Fibroblast of skin of back (primary cell): ENCODE measurements at places on chromosomes 4 and X.

GRCh38 chr4:105978684-105979296 is 83.5 kb downstream of the NPNT start:
- DNase-seq = peak; percentile 95

DNA sequence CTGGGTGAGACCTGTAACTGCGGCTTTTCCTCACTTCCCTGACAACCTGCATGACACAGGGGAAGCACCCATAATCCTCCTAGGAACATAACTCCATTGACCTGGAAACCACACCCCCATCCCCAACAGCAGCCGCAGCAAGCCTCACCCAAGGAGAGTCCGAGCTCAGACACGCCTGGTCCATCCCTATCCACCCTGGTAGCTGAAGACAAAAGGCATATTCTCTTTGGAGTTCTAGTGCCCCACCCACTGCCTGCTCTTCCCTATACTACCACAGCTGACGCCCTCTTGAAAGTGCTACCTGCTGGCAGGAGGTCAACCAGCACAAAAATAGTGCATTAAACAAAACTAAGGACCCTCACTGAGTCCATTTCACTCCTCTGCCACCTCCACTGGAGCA is 1080.9 kb upstream of the IGFBP7 start:
- DNase-seq = no peak

- no peak for DNase-seq
Observed at GRCh38 chr4:39812500-39812899, 114.6 kb downstream of the UBE2K start.

- DNase-seq = no peak
Observed at GRCh38 chr4:100041646-100042045, 91.6 kb upstream of the H2AZ1 start.

GRCh38 chr4:140326395-140326993 is 47.0 kb upstream of the SCOC start:
- peak; percentile 51 for DNase-seq

DNA sequence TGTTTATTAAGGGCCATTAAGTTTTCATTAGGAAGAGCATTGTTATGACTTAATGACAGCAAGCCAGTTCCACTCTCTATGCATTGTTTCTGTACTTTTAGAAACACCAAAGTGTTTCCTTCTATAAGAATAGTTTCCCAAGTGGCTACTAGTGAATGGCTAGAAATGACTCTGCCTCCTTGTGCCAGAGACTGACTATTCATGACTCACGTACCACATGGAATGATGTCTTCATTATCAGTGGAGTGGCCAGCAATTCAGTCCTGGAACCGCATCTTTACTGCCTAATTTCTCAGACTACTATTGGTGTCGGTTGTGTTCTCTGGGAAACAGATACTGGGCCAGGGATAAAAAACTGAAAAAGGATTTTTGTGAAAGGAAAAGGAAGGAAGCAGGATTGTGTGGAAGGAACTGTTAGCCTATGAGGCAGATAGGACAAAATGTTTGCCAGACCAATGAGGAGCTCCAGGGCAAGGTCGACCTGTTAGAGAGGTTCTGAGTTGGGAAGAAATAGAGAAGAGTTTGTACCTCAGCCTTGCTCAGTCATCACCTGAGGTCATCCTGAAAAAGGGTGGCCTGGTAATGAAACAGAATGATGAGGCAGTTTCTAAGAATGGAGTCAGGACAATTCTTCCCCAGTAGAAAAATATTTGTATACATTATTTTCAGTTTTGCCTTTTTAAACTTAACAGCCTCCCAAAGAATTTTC is 218.6 kb downstream of the SPCS3 start:
- peak; percentile 93 for DNase-seq

- no peak for DNase-seq
Observed at GRCh38 chr4:41480896-41481311, 57.1 kb upstream of the LIMCH1 start.

GRCh38 chr4:151302432-151302831 is 23.0 kb downstream of the SH3D19 start:
- DNase-seq = no peak
